ENCODE measurements at places on chromosomes 7 and 10.

- DNase-seq, result no peak
These were observed 93.7 kb downstream of the EBF3 start for GRCh38 chr10:129870474-129870757.

GRCh38 chr7:123460616-123461015, 73.8 kb downstream of the IQUB start:
- DNase-seq, result no peak

DNA sequence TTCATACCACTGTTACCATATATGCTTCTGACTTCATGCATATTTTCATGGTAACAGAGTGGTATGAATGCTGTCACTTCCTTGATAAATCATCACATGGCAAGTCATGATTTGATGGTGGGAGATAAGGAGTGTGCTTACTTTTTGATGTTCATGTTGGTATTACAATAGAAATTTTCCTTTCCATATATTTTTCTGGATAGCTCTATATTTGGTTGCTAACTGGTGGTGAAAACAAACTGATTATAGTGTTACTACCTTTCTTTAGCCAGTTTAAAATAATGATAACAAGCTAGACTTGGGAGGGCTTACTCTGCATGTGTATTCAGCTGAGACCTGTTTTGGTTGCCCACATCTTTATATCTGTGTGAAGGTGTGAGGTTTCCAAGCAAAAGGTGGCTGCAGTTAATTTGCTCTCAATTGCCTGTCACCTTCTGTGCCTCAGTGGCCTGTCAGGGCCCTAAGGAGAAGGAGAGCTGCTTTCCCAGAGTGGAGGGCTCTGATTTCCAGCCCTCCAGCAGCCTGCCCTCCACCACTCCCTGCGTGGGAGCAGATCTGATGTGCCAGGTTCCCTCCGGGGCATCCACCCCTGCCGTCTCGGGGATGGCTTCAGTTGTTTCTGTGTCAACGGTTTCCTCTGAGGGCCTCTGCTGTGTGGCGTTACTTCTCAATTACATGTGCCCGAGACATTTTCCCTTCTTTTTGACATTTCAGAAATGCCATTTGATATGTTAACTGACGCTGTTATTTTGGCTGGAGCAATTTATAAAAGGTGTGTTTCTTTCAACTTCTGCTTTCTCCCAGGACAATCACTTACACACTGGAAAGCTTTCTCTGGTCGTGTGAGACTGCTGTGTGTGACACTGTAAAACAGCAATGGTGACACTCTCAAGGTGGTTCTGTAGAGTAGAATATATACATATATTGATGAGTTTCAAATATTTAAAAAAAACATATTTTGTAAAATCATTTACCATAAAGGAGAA, 107.7 kb upstream of the KLF6 start:
- no peak for DNase-seq

GRCh38 chr10:127962205-127962604, 55.3 kb downstream of the PTPRE start:
- no peak for DNase-seq

DNA sequence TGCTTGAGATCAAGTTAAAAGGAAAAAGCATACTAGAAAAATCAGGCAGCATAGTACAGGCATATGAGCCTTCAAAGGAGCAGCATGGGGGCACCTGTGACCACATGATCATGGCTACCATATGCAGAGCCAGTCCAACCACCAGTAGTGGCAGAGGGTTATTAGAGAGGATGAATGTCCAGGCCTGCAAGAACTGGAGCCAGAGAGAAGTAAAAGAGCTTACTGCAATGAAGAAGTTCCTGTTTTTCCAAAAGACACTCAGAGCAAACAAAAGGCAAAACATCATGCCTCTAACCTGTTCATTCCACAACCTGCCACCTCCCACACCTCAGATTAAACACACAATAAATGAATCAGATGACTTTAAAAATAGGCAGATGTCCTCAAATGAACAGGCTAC, 99.6 kb upstream of the NAMPT start:
- DNase-seq, result no peak

GRCh38 chr10:29287635-29288034, 1.2 kb upstream of the LYZL1 start:
- DNase-seq, result no peak

Data from stimulated activated CD8-positive, alpha-beta memory T cell treated with anti-CD3 and anti-CD28 coated beads, Interleukin-7, amount 100 ng/mL, for 1 hour (primary cell).